ENCODE measurements at places on chromosomes 6 and 20. TPM values are rescaled to one million over a fixed set of nuclear protein-coding genes. Genes with fewer than 3 reads are reported as not detected.

Gene SLC17A3
- not detected for total RNA-seq

Gene MCM9
- 13.0 TPM for total RNA-seq

Gene COL12A1
- 110 TPM for total RNA-seq

Gene MSH5
- total RNA-seq = 36.6 TPM

Gene ERVFRD-1
- not detected for total RNA-seq

- H3K27ac ChIP-seq = peak overlapping the region; percentile 33
- H3K27me3 ChIP-seq = no peaks in the 10 kb centered on the region
- no peak overlapping the region for H3K4me3 ChIP-seq
- no peaks in the 10 kb centered on the region for H3K36me3 ChIP-seq
- peaks cover 21% of the 10 kb centered on the region for H3K4me1 ChIP-seq
- peak; percentile 33 for DNase-seq
Observed at GRCh38 chr20:22836877-22837276, 198.2 kb upstream of the SSTR4 start.

- no peak overlapping the region for H3K4me3 ChIP-seq
- H3K36me3 ChIP-seq = no peaks in the 10 kb centered on the region
- peaks cover 18% of the 10 kb centered on the region for H3K4me1 ChIP-seq
- no peaks in the 10 kb centered on the region for H3K27me3 ChIP-seq
- DNase-seq = no peak
Observed at GRCh38 chr20:1491860-1492642, 831 bp upstream of the SIRPB2 start.

GRCh38 chr20:50804437-50805348 lies 9.8 kb downstream of the BCAS4 start:
- H3K4me1 ChIP-seq = no peaks in the 10 kb centered on the region
- H3K36me3 ChIP-seq = no peaks in the 10 kb centered on the region
- no peaks in the 10 kb centered on the region for H3K27me3 ChIP-seq

- no peaks in the 10 kb centered on the region for H3K36me3 ChIP-seq
- no peaks in the 10 kb centered on the region for H3K27me3 ChIP-seq
- H3K4me1 ChIP-seq = peaks cover 6% of the 10 kb centered on the region
- no peak overlapping the region for H3K4me3 ChIP-seq
- no peak overlapping the region for H3K27ac ChIP-seq
Observed at GRCh38 chr6:116561377-116562018, 7.9 kb downstream of the CALHM4 start.

DNA sequence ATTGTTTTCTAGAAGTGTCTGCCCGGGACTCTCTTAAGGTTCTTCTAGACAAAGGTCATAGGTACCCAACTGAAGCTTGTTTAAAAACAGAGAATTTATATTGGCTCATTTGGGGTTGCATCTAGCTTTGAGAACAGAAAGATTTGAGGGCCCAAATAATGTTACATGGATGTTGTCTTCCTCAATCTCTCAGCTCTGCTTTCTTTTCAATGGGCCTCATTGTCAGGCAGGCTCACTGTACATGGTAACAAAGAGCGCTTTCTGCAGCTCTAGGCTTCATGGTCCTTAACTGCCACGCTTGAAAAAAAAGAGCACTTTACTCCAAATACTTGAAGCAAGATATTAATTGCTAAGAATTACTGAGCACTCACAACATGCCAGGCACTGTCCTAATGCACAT lies 22.2 kb downstream of the NHLRC1 start:
- H3K27ac ChIP-seq = no peak overlapping the region
- no peak overlapping the region for H3K4me3 ChIP-seq
- H3K27me3 ChIP-seq = no peaks in the 10 kb centered on the region
- H3K4me1 ChIP-seq = no peaks in the 10 kb centered on the region

DNA sequence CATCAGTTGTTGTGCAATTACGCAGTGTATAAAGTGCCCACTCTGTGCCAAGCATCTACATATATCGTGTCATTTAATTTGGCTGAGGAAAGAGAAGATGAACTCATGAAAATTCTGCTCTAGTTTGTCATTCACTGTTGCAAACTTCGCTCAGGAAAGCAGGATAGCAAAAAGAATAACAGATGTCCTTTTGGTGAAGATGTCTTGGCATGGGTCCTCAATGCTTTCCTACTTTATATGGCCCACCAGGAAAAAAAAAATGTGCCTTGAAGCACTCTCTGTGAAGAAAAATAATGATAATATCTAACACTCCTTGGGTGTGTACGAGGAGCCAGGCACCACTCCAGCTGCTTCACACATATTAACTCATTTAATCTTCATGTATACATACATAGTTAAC lies 5.6 kb upstream of the PHACTR1 start:
- no peak overlapping the region for H3K27ac ChIP-seq
- DNase-seq = no peak
- H3K4me3 ChIP-seq = no peak overlapping the region
- no peaks in the 10 kb centered on the region for H3K4me1 ChIP-seq

- peak overlapping the region; percentile 98 for H3K27ac ChIP-seq
- H3K4me3 ChIP-seq = peak overlapping the region; percentile 80
- no peaks in the 10 kb centered on the region for H3K36me3 ChIP-seq
Observed at GRCh38 chr6:161273274-161273751, 548 bp downstream of the AGPAT4 start.

DNA sequence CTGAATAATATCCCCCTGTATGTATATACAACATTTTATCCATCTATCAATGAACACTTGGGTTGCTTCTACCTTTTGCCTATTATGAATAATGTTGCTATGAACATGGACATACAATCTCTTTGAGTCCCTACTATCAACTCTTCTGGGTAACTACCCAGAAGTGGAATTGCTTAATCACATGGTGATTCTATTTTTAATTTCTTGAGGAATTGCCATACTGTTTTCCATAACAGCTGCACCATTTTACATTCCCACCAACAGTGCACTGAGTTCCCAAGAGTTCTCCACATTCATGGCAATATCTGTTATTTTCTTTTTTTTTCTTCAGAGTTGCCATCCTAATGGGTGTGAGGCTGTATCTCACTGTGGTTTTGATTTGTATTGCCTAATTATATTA lies 88.3 kb downstream of the ZHX3 start:
- peaks cover 5% of the 10 kb centered on the region for H3K36me3 ChIP-seq
- H3K4me1 ChIP-seq = peaks cover 30% of the 10 kb centered on the region
- H3K4me3 ChIP-seq = no peak overlapping the region
- no peaks in the 10 kb centered on the region for H3K27me3 ChIP-seq
- no peak overlapping the region for H3K27ac ChIP-seq

DNA sequence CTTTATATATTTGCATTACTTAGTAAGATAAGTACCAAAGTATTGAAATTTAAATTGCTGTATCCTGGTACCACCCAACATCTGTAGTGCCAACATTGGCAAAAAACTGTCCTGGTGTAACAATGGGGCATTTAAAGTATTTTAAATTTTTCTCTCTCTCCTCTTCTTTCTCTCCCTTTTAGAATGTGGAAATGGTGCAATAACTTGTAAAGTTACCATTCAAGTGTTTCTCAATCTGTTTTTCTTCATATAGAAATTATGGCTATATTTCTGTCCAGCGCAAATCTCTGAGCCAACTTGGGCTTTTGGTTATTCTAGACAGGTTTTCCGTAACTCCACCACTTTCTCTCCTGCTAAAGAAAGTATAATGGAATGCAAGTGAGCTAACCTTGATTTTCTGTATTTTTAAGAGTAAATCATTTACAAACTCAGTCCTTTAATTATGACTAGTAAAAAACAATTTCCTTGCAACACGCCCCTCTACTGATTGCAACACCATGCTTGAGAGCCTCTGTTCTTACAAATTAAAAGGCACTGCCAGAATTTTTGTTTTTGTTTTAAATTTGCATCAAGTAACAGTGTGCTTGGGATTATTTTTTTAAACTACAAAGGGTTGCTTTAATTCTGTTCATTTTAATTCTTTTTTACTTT lies 324.2 kb upstream of the CITED2 start:
- H3K4me1 ChIP-seq = peaks cover 19% of the 10 kb centered on the region
- peak overlapping the region; percentile 81 for H3K27ac ChIP-seq
- H3K36me3 ChIP-seq = no peaks in the 10 kb centered on the region
- no peaks in the 10 kb centered on the region for H3K27me3 ChIP-seq

DNA sequence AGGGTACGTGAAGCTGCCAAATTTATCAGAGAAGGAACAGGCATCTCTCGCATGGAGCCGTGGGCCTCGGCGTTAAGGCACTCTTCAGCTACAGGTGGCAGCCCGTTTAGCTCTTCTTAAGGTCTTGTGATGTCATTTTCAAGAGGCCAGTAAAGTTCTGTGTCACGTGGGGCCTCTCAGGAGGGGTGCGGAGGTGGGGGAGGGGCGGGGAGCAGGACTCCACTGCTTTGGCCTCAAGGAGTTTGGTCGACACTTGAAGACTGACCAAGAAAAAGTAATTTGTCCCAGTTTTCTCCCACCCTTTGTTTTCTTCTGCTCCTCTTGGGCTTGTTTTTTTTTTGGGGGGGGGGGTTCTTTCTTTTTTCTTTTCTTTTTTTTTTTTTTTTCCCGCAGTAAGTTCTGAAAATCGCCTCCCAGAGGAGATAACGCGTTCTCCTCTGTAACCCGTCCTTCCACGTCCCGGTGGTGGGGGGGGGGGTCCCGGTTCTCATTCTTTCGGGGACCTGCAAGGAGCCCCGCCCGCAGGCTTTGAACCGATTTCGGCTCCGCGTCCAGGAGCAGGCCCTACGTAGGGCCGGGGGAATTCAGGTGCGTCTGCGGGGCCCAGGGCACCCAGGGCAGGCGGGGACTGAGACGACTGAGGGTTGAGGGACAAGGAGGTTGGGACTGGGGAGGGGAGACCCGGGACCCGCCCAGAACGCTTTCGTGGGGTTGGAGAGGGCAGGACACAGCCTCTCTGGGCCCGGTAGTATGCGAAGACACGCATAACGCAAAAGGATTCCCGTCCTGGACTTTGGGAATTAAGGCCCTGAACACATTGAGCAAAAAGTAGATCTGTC lies 26.0 kb downstream of the GPX6 start:
- H3K4me3 ChIP-seq = peak overlapping the region; percentile 86
- H3K27ac ChIP-seq = peak overlapping the region; percentile 97
- H3K27me3 ChIP-seq = no peaks in the 10 kb centered on the region
- peak; percentile 88 for DNase-seq
- H3K4me1 ChIP-seq = peaks cover 5% of the 10 kb centered on the region

- H3K4me1 ChIP-seq = peaks cover 17% of the 10 kb centered on the region
- no peak overlapping the region for H3K27ac ChIP-seq
- no peaks in the 10 kb centered on the region for H3K27me3 ChIP-seq
- no peak for DNase-seq
- H3K36me3 ChIP-seq = peaks cover 12% of the 10 kb centered on the region
Observed at GRCh38 chr6:11217360-11218101, 14.9 kb downstream of the NEDD9 start.

DNA sequence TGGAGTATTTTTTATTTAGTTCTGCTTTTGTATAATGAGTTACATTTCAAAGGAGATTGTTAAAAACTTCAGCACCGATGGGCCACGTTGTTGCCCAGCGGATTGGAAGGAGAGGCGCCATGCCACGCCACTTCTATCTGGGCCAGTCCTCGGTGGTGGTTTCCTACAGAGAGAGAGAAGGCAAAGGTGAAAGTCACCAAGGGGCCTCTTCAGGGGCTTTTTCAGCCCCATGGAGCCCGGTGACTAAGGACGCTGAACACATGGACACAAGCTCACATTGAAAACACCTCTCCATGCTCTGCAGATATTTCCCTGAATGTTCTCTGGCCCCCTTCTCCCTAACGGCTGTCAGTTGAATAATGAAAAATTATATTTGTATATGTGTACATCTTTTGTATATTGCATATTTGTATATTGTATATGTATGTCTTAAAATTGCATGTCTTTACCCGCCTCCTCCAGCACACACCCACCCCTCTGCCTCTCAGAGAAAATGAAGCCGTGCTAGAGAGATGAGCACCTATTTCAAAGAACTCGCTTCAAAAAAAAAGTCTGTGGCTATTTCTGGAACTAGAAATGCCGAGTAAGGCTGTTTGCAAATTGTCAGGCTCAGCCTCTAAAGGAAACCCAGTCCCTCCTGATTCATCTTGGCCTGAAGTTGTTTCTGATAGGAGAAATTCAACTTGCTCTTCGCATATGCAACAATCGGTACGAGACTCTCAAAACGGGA lies 91.9 kb upstream of the CDH4 start:
- H3K4me3 ChIP-seq = no peak overlapping the region
- peaks cover 60% of the 10 kb centered on the region for H3K27me3 ChIP-seq
- no peaks in the 10 kb centered on the region for H3K4me1 ChIP-seq
- H3K27ac ChIP-seq = no peak overlapping the region

Measured in MCF 10A (cell line).